Activated CD4-positive, alpha-beta T cell treated with anti-CD3 and anti-CD28 coated beads for 48 hours (primary cell): ENCODE measurements at places on chromosomes 3 and 15.

GRCh38 chr15:31373096-31373865 is 46.6 kb downstream of the KLF13 start:
- no peak for DNase-seq

GRCh38 chr3:58005669-58006068 is 2.6 kb upstream of the FLNB start:
- no peak for DNase-seq

DNA sequence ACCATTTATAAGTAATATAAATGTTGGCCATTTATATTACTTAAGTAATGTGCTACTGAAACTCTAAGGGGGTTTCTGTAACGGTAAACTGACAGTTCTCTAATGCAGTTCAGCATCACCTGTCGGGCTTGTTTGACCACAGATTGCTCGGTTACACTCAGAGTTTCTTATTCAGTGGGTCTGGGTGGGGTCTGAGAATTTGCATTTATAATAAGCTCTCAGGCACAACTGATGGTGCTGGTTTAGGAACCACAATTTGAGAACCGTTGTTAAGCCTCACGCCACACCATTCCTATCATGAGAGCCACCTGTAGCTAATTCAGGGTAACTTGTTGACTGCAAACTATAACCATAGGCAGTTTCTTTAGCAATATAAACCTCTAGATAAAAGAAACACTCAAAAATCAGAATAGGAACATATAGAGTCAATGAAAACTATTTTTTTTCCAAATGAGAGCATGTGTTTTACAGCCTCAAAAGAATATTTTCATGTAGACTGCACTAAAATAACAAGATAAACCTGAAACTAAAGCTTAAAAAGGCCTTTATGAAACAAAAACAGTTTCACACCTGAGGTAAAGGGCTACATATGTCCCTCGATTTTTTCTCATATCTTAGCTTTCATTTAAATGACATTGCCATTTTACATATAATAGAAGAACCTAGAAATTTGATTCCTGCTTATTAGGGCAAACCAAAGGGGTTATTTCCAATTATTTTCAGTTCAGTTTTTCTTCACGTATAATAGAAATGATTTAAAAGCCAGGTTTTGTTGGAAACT is 604.8 kb downstream of the UNC13C start:
- DNase-seq: no peak

- no peak for DNase-seq
Measured at GRCh38 chr3:127680798-127681221, 8.1 kb downstream of the ABTB1 start.

- DNase-seq: no peak
Measured at GRCh38 chr3:177789500-177789899, 592.2 kb upstream of the TBL1XR1 start.

GRCh38 chr3:57091521-57092273 is 31.2 kb downstream of the SPATA12 start:
- no peak for DNase-seq

DNA sequence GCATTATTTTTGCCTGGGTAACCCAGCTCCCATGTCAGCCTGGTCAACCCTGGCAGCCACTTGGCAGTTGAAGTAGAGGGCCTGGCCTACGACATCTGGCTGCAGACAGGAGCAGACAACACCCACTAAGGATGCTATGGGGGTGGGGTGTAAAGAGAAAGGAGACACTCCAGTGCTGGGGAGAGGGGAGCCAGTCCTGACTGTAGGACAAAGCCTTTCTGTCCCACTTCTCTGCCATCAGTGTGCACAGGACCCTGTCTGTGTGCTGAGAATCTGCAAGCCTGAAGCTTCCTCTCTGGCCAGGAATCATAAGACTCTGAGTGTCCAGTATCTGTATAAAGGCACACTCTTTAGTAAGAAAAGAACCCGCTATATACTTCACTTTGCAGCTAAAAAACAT is 96.3 kb upstream of the CHRM5 start:
- DNase-seq: no peak

GRCh38 chr3:106067711-106068110 is 198.9 kb upstream of the CBLB start:
- no peak for DNase-seq

GRCh38 chr3:46935168-46935858 is 41.2 kb downstream of the CCDC12 start:
- DNase-seq: no peak

DNA sequence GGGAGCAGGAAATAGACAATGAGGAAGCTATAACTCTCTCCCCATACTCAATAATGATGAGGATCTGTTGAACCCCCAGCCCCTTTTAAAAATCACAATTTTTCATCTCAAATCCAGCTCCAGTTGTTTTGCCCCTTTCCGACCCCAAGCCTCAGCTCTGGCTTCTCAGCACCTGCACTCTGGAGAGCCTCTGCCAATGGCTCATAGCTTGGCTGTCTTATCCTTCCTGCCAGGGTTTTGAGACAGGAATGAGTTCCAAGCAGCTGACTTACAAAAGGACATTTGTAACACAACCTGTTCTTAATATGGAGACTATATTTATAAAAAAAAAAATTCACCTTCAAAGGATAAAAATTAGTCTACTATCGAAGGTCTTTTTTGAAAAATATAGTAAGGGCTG is 105.9 kb upstream of the NEDD4 start:
- DNase-seq: no peak

DNA sequence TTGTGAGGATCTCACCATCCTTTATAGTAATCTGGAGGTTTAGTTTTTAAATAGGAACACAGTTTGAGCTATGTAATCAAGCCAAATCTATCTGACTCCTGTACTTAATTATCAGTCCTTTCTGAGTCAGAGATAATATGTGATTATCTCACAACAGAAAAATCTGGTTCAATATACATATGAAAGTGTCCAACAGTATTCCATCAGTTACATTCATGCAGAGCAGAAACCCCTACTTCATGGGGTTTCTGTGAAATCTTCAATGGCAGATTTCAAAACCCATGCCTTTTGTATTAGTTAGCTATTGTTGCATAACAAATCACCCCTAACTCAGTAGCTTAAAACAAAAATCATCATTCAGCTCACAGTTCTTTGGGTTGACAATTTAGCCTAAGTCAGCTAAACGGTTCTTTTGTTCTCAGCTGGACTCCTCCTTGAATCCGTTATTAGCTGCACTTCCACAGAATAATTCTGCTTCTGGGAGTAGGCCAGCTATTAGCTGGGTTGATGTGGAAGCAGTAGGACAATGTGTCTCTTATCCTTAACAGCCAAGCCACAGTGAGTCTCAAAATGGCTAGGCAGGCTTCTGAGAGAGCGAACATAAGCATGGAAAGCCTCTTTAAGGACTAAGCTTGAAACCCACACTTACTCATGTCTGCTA is 42.9 kb upstream of the ARPP21 start:
- no peak for DNase-seq

DNA sequence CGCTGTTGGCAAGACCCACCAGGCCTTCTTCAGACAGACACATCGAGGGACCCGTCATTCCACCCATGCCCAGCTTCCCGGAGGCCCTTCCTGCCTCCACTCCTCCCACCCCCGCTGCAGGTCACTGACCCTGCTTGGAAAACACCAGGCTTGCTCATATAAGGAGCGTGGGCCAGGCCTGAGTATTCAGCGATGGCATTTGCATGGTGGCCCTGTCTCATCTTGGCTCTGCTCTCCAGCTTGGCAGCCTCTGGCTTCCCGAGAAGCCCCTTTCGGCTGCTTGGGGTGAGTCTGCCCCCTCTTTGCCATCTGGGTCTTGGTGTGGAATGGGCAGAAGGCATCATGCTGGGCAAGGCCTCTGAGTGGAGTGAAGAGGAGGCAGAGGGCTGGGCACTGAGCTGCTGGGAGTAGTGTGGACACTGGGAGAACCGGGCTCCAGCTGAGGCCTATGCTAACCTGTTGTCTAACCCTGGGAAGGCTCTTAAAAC is at the start of gene ITIH3:
Gene ITIH3, plus strand, starts transcription at position 185 of the 488 bp plus-strand sequence. Its CDS starts 8 bp downstream, at position 193.
- DNase-seq: no peak

GRCh38 chr15:66722757-66723540 is 20.9 kb downstream of the SMAD6 start:
- DNase-seq: no peak
